Stimulated activated CD4-positive, alpha-beta T cell treated with anti-CD3 and anti-CD28 coated beads, Interleukin-12 subunit alpha, Interleukin-12 subunit beta, amount 100 ng/mL, for 24 hours (primary cell): ENCODE measurements at places on chromosomes 6 and 20.

- DNase-seq = no peak
Observed at GRCh38 chr6:118408863-118409262, 139.2 kb upstream of the PLN start.

- no peak for DNase-seq
Observed at GRCh38 chr6:52598123-52598823, 21.4 kb upstream of the TRAM2 start.

DNA sequence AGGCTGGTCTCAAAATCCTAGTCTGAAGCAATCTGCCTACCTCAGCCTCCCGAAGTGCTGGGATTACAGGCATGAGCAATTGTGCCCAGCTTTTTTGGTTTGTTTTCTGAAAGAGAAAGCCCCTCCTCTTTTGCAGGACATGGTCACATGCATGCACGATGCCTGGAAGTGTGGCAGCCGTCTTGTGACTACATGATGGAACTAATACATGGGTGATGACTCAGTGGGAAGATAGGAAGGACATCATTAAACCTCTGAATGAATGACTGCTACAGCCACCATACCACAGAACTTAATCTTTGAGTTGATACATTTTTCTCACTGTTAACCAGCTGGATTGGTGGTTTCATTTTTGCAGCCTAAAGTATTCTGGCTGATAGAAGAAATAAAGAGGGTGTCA lies 13.4 kb upstream of the CTNNBL1 start:
- DNase-seq = no peak

DNA sequence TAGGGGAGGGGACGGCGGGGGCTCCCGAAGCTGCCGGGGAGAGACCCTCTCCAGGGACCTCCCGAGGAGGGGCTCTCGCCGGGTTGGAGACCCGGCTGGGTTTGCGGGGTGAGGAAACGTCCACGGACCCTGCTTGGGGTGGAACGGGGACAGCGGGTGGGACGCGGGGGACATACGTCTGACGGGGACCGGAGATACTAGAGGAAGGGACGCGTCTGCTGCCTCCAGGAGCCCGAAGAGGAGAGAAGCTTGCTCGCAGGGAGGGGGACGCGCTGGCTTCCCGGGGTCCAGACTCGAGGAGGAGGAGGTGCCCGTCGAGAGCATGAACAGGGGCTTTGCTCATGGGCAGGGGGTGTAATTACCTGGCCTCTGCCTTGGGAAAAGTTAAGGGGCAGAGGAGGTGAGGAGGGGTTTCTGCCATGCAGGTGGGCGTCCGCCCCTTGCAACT lies 593 bp downstream of the DNMT3B start:
- DNase-seq = no peak

DNA sequence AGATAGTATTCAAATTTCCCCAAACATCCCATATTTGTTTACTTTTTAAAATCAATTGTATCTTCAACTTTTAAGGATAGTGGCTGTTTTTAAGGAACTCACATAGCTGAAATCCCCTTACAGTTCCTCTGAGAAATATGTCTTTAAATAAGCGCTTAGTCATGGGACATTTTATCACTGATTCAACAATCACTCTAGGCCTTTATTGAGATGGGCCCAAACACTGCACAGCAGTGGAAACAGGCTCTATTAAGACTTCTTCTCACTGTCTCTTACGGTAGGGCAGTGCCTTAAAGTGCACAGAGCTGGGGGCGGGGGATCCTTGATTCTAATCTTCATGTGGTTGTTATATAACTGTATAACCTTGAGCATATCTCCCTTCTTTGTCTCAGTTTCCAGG lies 59.8 kb upstream of the RREB1 start:
- DNase-seq = no peak

DNA sequence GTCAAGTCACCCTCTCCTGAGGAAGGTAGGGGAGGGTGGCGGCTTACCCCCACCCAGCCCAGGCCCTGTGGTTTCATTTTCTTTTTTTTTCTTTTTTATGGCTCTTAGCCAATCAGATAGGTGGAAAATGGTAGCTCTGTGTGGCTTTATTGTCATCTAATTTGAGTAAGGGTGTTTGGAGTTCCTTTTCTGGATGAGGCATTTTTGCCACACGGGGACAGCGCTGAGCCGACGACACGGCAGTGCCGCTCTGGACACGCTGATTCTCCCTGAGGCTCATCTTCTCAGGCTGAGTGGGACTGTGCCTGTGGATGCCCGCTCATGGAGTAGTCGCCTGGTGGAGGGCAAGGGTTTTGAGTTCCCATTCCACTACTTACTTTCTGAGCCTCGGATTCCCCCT lies 37.6 kb upstream of the ANGPT4 start:
- DNase-seq = no peak

DNA sequence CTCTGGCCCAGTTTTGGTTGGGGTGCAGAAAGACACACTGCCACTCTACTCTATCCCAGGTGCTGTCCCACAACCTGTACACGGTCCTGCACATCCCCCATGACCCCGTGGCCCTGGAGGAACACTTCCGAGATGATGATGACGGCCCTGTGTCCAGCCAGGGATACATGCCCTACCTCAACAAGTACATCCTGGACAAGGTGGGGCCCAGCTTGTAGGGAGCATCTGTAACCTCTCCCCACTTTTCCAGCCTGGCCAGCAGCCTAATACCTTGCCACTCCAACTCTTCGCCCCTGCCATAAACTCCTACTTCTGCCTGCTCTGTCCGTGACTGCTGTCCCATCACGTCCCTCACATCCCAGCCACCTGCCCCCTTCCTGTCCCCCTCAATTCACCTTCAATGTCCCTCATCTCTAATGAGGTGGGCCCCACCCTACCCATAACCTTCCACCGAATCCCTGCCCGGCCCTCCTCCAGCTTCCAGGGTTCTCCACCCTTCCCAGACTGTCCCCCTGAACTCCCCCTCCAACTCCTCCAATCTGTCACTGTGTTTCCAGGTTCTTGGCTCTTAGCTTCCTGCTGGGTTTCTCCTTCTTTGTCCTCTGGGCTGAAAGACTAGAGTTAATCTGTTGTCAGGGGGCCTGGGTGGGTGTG lies 12.1 kb downstream of the DEF6 start:
- no peak for DNase-seq
